ENCODE measurements at places on chromosomes 3 and 15.

DNA sequence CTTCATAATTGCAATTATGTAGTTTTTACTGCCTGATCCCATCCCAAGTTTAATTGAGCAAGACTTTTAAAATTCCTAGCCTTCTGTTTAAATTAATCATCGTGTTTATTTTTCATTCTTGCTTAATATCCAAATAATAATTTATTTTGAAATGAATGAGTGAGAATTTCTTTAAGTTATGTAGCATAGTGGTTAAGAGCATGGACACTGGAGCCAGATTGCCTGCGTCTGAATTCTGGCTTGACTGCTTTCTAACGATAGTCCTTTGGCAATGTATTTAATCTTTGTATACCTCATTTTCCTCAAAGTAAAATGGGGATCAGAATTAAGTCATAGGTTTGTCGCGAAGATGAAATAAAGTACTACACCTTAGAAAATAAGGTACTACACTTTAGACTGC is 71.4 kb downstream of the LRRC49 start:
- H3K4me1 ChIP-seq: no peaks in the 10 kb centered on the region
- DNase-seq: no peak
- H3K27me3 ChIP-seq: no peaks in the 10 kb centered on the region
- H3K4me3 ChIP-seq: no peak overlapping the region

- H3K36me3 ChIP-seq: no peaks in the 10 kb centered on the region
- H3K27ac ChIP-seq: no peak overlapping the region
- no peaks in the 10 kb centered on the region for H3K4me1 ChIP-seq
- H3K4me3 ChIP-seq: no peak overlapping the region
These were observed 159.6 kb downstream of the LRRK1 start for GRCh38 chr15:101078669-101079323.

- H3K27me3 ChIP-seq: peaks cover 3% of the 10 kb centered on the region
- no peak for DNase-seq
- H3K27ac ChIP-seq: no peak overlapping the region
These were observed 465.2 kb downstream of the IL5RA start for GRCh38 chr3:2645001-2645400.

GRCh38 chr15:22912256-22912655 is 67.9 kb downstream of the CYFIP1 start:
- no peaks in the 10 kb centered on the region for H3K27me3 ChIP-seq
- H3K4me1 ChIP-seq: no peaks in the 10 kb centered on the region
- H3K27ac ChIP-seq: no peak overlapping the region
- DNase-seq: no peak
- no peak overlapping the region for H3K4me3 ChIP-seq

DNA sequence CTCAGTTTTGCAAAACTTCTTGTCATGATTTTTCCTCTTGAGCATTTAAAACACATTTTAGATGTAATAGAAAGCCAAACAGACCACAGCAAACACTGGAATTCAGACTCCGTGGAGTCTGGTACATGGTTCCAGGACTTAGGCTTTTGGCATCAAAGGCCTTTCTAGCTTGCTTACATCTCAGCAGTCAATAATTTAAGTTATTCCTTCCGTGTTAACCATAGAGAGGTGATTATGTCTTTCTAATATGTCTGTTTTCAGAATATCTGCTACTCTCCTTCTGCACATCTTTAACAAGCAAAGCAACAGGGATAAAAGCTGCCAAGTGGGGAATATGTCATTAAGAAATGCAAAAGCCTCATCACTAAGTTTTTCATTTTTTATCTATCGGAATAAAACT is 171.7 kb upstream of the CRBN start:
- no peaks in the 10 kb centered on the region for H3K4me1 ChIP-seq
- DNase-seq: no peak
- no peaks in the 10 kb centered on the region for H3K36me3 ChIP-seq
- H3K27ac ChIP-seq: no peak overlapping the region
- H3K4me3 ChIP-seq: no peak overlapping the region

DNA sequence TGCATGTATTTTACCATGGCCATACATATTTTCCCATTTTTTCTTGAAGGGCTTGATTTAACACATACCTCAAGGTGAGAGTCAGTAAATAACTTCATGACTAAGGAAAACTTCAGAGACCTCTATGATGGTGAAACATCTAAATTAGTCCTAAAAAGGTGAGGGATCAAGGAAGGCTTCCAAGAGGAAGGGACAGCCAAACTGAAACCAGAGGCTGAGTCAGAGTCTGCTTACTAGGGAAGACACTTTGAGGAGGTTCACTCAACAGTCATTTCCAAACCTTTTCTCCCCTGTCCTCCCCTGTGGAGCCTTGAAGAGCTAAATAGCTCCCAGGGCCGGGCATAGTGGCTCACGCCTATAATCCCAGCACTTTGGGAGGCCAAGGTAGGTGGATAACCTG is 206.6 kb downstream of the SHQ1 start:
- DNase-seq: no peak
- no peak overlapping the region for H3K4me3 ChIP-seq
- no peaks in the 10 kb centered on the region for H3K36me3 ChIP-seq
- no peak overlapping the region for H3K27ac ChIP-seq

Measured in activated naive CD8-positive, alpha-beta T cell treated with anti-CD3 and anti-CD28 coated beads, Interleukin-2, amount 10 ng/mL, durations not matched to agents 7 days and 5 days (primary cell).